ENCODE measurements at places on chromosomes 1 and 21. TPM values are rescaled to one million over a fixed set of nuclear protein-coding genes. Genes with fewer than 3 reads are reported as not detected.

Gene MAB21L3
- total RNA-seq = 2.6 TPM

Gene GRIK3
- total RNA-seq = not detected

Gene CD244
- not detected for total RNA-seq

Gene OTUD3
- total RNA-seq = 9.7 TPM

Gene SLC44A3
- total RNA-seq = 6.3 TPM

Gene STUM
- 0.58 TPM for total RNA-seq

Gene CLDN19
- not detected for total RNA-seq

Gene FMO5
- total RNA-seq = 3.2 TPM

Gene DIO1
- total RNA-seq = not detected

Gene CD5L
- total RNA-seq = not detected

Gene PKP1
- 211 TPM for total RNA-seq

Gene STYXL2
- total RNA-seq = not detected

Gene PKLR
- total RNA-seq = not detected

Gene S100A7
- total RNA-seq = not detected

Gene FALEC
- 0.73 TPM for total RNA-seq

Gene ADORA1
- total RNA-seq = 1.4 TPM

Gene USP24
- 38.5 TPM for total RNA-seq

Gene ANKRD35
- 0.40 TPM for total RNA-seq

Gene ZFP69B
- total RNA-seq = 3.0 TPM

Gene RHBDL2
- total RNA-seq = 10.0 TPM

Gene SERINC2
- total RNA-seq = 51.5 TPM

Gene DYRK3
- total RNA-seq = 14.1 TPM

Gene SMYD3
- 33.0 TPM for total RNA-seq

Gene ACKR1
- not detected for total RNA-seq

Gene S100A8
- total RNA-seq = 0.29 TPM

Gene PPIAL4G
- total RNA-seq = not detected

Gene CHIA
- not detected for total RNA-seq

Gene S100A7A
- total RNA-seq = not detected

Gene PROK1
- total RNA-seq = not detected

Gene CCDC185
- not detected for total RNA-seq

Gene FAM78B
- 0.26 TPM for total RNA-seq

Gene VWA1
- 74.5 TPM for total RNA-seq

Gene CAPN8
- total RNA-seq = 5.9 TPM

Gene LINGO4
- not detected for total RNA-seq

Gene CLCNKA
- not detected for total RNA-seq

Gene CDC42BPA
- total RNA-seq = 42.1 TPM

Gene FAF1
- 14.7 TPM for total RNA-seq

Measured in PC-3 (cell line).